Cerebellar nuclear complex (tissue), 1 donor: ENCODE measurements at places on chromosomes 1 and 21.

DNA sequence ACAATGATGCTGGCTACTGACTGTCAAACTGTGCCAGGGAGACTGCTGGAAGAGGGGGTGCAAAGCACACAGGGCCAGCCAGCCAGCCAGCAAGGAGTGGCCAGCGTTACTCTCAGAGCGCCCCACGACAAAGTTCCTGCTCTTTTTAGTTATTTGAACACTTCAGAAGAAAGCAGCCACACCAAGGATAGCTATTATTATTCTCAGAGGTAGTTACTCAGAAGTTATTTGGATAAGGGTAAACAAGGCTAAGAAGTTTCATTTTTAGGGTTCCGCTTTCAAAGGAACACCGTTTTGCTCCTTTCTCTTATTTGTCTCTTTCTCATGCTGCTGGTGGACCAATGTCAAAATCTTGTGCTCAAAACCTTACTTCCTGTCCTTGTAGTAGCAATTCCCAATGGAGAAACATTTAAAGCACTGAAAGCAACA lies 59.9 kb downstream of the VANGL2 start:
- DNase-seq = no peak

- DNase-seq = no peak
These were observed 22.3 kb upstream of the KCNAB2 start for GRCh38 chr1:6023346-6023745.

- no peak for DNase-seq
These were observed 44.7 kb upstream of the GOLT1A start for GRCh38 chr1:204258213-204259115.

GRCh38 chr1:150507912-150508864 lies at the start of gene ECM1:
TSS of gene ECM1 (plus strand) at chr1:150508109. CDS start at chr1:150508210, 101 bp downstream.
- DNase-seq = no peak

DNA sequence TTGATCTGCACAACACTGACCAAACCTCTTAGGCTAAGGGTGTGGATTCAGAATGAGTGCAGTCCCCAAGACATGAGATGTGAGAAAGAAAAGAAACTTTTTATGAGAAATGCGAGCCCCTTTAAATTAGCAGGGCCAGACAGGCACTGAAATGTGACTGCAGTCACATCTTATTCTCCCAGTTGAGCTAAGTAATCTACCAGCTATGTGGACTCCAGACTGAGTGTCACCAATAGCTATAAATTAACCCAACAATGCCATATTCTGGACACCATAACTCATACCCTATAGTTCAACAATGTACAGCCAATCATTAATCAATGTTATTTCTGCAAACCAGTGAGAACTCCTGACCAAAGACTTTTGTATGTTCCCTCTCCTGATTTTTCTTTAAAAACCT lies 153.2 kb downstream of the COQ8A start:
- no peak for DNase-seq

DNA sequence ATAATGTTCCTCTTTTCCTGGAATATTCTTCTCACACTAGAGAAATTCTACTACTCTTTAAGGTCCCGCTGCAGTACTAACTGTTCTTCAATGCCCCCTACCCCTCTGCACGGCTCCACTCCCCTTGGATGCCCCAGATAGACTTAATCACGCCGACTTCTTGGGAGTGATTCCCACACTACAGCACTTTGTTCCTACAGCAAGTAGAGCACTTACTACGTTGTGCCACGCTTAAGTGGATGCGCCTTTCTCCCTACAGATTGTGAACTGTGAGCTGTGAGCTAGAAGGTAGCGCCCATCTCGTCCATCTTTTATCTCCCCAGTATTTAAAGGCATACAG lies 2.2 kb downstream of the ZNF436 start:
- DNase-seq = no peak

DNA sequence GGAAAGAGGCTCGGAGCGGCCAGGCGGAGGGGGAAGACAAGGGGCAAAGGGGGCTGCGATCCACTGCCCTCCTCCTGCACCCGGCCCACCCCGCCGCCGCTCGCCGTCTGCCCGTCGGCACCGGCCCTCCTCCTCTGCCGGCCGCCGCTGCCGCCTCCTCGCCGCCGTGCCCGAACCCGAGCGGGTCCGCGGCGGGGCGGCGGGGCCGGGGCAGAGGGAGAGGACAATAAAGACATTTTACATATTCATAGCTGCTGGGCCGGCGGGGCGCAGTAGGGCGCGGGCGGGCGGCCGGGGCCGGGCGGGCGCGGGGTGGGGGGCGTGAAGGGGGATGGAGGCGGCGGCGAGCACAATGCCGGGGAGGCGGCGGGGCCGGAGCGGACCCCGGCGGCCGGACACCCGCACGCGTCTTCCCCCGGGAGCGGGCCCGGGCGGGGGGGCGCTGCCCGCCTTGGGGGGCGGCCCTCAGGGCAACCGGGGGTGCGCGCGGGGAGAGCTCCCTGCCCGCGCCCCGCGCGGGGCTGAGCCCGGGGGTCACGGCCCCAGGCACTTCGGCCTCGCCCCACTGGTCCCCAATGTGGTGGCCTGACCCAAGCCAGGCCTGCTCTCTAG lies 546 bp downstream of the POU2F1 start:
- DNase-seq = no peak

DNA sequence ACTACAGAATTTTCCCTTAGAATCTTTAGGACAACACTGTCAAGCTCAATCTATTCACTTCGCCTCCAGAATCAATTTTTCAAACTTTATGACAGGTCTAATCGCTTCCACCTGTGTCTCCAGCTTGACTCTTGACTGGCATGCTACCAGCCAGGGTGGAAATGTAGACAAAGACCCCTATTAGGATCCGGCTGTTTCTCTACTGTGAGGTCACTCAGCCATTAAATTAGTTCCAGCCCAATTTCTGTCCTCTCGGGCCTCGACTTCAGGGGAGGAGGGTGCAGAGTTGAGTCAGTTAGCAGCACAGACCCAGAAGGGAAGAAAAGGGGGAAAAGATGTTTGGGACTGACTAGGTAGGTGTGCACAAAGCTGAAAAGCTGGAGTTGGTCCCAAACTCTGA lies 78.5 kb downstream of the HLCS start:
- no peak for DNase-seq

GRCh38 chr1:36322041-36322785 lies 1.2 kb downstream of the EVA1B start:
- DNase-seq = no peak

DNA sequence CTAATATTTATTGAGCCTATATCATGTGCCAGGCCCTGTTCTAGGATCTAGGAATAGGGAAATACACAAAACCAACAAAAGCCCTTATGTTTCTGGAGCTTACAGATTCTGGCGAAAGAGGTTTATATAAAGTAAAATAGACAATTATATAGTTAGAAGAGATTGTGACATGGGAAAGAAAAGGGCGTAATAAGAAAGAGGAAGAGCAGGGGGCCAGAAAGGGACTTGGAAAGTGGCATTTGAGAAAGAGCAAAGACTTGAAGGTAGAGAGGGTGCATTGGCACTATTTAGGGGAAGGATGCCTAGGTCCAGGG lies 322.5 kb upstream of the FAM78B start:
- DNase-seq = no peak

- DNase-seq = no peak
These were observed 195.0 kb upstream of the RGS18 start for GRCh38 chr1:191963286-191963685.

GRCh38 chr1:95994643-95995042 lies 726.9 kb upstream of the PTBP2 start:
- no peak for DNase-seq

- DNase-seq = no peak
These were observed 81.4 kb downstream of the RUNX1 start for GRCh38 chr21:34967509-34968289.

- DNase-seq = no peak
These were observed 53.6 kb downstream of the ADCY10 start for GRCh38 chr1:167860231-167860923.

GRCh38 chr1:55926906-55927471 lies 652.4 kb downstream of the PLPP3 start:
- no peak for DNase-seq

- no peak for DNase-seq
These were observed 28.7 kb upstream of the PAPPA2 start for GRCh38 chr1:176434234-176434633.

DNA sequence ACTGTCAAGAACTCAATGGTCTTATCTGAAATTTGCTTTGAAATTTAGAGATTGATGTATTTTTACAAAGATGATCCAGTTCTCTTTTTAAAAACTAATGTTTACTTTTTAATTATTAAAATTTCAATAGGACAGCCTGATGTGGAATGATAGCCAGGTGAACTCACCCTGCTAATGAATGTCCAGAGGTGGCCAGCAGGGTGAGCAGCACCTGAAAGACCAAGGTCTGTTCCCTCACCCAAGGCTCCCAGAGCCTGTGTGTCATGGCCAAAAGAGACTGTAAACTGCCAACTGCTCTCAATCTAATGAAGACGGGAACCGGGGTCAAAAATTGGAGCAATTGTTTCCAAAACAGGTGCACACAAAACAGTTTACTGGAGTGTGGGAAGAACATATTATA lies 340.4 kb downstream of the DISC1 start:
- no peak for DNase-seq

DNA sequence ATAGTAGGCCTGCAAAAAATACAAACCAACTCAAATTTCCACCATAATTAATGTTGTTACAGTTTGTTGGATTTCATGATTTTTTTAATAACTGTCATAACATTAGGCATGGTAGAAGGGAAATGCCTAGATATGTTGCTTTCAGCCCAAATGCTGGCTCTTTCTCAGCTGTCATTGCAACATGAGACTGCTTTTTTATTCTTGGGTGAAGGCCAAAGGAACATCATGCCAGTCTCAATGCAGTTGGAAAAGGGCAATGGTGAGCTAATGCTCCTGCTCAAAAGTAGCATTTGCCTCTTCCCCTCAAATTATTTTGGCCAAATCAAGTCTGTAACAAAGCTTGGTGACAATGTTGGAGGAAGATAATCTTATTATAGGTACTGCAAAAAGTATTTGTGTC lies 877.7 kb upstream of the PRMT6 start:
- DNase-seq = no peak

DNA sequence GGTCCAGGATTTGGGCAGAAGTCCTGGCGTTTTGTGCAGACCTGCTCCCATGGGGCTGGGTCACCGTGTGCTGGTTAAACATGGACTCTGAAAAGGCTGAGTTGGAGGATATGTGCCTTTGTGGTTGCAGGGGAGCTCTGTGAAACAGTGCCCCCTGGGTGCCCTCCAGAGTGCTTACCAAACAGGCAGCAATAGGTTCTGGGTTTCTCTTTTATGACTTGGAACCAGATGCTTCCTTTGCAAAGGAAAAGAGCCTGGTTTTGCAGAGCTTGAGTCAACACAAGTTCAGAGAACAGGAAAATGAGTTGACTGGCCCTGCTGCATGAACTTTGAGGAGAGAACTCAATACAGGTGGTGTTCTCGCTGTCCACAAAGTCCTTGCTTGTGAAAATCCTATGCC lies 288.9 kb downstream of the TM2D1 start:
- DNase-seq = no peak

DNA sequence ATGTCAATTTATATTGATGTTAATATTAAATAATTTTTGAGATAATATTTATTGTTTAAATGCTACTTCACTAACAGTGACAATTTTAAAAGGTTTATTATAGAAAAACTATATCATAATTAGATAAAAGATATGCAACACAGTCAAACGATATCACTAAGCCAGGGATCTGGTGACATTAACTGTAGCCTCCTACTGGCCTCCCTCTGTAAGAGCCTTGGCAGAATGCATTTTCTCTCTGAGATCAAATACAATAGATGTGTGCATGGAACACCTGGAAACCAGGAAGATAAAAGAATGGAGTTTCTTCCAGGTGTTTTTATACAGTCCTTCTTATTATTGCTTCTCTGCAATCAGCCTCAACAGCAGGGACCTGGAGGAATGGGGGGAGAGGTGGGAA lies 1762.1 kb downstream of the BRINP3 start:
- no peak for DNase-seq

GRCh38 chr1:229158341-229158921 lies 112.5 kb upstream of the RAB4A start:
- DNase-seq = no peak

DNA sequence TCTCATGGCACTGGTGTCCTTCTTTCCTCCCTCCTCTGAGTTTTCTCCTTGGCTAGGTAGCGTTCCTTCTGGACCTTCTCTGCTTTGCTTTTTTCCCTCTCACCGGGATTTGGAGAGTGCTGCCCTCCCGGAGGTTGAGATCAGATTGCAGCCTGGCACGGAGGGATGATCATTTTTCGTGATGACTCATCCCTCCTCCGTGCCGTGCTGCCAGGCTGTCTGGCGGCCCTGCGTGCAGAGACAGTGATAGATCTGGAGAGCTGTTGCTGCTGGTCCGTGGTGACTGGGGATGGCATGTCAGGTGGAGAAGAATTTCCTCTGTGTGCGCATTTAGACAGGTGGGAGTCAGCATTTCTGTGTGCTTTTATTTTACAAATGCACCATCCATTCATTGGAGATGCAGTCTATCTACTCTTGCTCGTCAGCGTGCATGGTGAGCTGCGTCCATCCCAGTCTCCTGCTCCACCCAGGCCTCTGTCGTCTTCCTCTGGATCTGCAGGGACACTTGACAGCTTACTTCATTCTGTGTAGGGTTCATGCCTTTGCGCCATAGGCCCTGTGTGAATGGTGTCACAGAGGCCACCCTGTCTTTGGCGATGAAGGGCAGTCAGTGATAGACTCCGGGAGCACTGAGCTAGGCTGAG lies 104.4 kb downstream of the PCBP3 start:
- DNase-seq = peak; percentile 54

DNA sequence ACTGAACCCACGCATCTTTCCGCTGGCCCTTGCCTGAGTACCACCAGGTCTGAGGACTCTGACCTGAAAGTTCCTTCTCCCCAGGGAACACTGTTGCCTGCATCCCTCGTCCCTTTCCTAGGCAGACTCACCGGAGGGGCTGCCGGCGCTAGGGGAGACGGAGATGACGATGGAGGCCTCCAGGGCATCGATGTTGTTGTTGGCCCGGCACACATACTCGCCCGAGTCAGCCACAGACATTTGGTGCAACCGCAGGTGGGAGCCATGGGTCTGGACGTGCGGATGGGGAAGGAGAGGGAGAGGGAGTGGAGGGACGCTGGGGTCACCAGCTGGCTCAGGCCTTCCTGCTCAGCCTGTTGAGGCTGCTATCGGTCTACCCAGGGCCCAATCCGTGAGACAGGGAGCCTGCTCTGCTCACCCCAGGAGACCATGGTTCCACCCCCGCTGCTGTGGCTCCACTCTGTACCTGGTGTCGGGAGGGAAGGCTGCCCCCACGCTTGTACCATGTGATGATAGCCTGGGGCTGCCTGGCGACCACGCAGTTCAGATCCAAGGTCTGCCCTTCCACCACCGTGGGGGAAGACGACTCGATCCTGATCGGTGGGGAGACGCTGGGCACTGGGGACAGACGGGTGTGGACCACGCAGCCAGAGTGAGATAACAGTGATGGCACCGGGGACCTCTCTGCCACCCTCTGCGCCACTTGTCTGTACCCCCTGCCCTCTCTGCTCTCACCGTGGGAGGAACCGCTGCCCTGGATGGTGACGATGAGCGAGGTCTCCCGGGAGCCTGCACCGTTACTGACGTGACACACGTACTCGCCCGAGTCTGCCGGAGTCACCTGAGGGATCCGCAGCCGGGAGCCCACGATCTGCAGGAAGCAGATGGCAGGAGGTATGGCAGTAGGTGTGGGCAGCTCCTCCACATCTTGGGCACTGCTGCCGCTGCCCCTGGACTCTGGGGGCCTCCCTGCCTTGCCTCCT lies 35.4 kb downstream of the LDLRAD2 start:
- DNase-seq = no peak
